Thymus (tissue), 14 donors: ENCODE measurements at places on chromosomes 1 and 21. TPM values are rescaled to one million over a fixed set of nuclear protein-coding genes. Genes with fewer than 3 reads are reported as not detected.

Gene KCNA3
- polyA plus RNA-seq = 4.6 TPM

Gene FAM163A
- 3.2 TPM for polyA plus RNA-seq

Gene SDC3
- polyA plus RNA-seq = 15.3 TPM

Gene C1orf87
- polyA plus RNA-seq = 0.11 TPM

Gene PLEKHN1
- 1.7 TPM for polyA plus RNA-seq

Gene GJA5
- 4.0 TPM for polyA plus RNA-seq

Gene PRRX1
- polyA plus RNA-seq = 18.3 TPM

DNA sequence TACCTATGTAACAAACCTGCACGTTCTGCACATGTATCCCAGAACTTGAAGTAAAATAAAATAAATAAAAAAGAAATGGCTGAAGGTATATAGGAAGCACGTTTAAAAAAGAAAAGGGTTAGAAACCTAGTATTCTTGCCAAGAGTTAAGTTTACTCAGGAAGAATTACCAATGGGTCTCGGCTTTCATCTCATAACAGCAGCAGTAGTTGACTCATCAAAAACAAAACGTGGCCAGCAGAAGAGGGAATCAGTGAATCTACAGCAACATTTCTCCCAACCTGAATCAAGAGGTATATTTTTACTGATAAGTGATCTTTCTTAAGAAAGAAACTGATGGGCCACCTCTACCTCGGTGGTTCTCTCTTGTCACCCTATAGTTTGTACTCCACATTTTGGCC is 340.3 kb downstream of the BRINP2 start:
- DNase-seq = no peak

- no peak for DNase-seq
Measured at GRCh38 chr1:44801491-44802305, 1.5 kb downstream of the PLK3 start.

DNA sequence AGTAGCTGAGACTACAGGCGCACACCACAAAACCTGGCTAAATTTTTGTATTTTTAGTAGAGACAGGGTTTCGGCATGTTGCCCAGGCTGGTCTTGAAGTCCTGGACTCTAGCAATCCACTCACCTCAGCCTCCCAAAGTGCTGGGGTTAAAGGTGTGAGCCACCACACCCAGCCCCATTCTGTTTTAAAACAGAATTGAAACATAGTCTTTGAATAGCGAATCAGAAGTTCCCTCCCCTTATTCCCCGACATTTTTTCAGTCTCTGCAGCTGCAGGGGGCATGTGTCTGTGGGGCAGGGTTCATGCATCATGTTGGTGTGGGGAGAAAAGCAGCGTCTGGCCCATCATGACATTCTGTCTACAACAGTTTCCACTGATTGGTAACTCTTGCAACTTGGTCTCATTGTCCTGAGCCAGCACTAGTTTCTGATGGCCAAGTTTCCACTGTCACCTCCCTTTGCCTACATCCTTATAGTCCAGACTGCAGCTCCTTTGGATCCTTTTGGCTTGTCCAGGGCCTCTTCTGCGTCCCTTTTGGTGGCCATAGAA is 15.6 kb upstream of the HHAT start:
- no peak for DNase-seq

- DNase-seq = no peak
Measured at GRCh38 chr21:29187944-29188343, 57.5 kb downstream of the MAP3K7CL start.

DNA sequence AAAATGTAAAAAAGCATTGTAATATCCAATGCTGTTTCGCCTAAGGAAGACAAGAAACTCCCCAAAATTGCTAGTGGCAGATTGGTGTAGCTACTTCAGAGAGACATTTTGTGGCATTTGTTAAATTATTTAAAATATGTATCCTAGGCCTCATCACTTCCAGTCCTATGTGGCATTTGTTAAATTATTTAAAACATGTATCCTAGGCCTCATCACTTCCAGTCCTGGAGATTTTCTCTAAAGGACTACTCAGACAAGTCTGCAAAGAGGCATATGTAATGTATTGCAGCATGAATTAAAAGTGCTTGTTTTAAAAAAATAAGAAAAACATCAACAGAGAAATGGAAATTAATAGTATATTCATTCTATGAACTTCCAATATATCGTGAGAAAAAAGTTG is 95.6 kb upstream of the KCTD3 start:
- DNase-seq = no peak

DNA sequence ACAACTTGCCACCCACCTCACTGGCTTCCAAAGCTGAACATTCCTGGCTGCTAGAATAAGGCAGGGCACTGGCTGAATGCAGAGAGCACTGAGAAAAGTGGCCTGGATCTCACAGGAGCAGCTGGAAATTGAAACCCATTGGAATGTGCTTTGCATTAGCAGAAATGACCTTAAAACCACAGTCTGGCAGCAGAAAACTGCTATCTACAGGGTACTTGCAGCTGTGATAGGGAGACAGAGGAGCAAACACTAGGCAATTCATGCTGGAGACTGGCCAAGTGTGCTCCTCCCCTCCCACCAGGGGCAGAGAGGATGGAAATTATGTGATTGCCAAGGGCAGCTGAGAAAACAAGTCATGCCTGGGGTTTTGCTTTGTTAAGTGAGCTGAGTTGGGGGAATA is 47.2 kb downstream of the HSD3B1 start:
- no peak for DNase-seq

DNA sequence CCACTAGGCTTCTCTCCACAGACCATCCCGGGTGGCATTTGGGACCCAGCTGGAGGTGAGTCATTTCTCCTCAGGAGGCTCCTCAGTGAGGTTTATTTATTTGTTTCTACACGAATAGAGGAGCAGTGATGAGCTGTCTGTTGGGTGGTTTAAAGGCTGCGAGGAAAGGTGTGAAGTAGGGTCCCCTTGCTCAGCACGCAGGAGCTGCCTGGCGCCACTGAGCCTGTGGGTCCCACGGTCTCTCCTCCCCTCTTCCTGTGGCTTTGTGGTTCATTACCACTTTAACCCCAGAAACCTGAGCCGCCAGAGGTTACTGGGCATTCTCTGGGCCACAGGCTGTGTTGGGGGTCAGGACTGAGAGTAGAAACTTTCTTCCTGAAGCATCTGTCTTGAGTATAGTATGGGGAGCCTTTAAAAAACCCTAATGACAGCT is 39.9 kb downstream of the IL6R start:
- DNase-seq = no peak

- no peak for DNase-seq
Measured at GRCh38 chr1:164756741-164757140, 197.8 kb downstream of the PBX1 start.

DNA sequence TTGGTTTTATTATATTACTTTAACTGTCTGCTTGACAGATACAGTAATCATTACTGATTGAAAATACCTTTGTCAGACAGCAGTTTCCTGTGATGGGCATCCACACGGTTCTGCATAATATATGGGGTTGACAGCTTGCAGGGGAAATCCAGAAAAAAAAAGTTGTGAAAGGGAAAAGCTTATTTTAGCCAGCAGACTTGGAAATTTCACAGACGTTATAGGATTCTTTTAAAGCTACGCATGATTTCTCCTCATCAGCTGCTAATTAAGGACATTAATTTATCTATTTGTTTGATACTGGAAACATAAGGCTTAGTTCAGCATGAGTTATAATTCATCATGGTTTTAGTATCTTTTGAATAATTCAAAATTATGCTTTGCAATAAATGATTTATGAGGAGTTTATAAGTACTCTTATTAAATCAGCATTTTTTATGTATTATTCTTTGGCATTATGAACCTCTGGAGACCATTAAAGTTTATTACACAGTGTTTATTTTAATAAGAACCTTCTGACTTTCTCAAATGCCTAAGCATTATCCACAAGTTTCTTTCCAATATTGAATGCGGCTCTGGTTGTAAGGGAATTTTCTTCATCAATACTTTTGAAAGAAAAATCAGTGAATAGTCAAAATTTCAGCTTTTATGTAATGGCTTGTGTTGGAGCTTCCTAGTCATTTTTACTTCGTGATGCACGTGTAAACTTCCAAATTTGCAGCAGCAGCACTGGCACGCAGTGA is 235.3 kb upstream of the KCNK2 start:
- DNase-seq = no peak

DNA sequence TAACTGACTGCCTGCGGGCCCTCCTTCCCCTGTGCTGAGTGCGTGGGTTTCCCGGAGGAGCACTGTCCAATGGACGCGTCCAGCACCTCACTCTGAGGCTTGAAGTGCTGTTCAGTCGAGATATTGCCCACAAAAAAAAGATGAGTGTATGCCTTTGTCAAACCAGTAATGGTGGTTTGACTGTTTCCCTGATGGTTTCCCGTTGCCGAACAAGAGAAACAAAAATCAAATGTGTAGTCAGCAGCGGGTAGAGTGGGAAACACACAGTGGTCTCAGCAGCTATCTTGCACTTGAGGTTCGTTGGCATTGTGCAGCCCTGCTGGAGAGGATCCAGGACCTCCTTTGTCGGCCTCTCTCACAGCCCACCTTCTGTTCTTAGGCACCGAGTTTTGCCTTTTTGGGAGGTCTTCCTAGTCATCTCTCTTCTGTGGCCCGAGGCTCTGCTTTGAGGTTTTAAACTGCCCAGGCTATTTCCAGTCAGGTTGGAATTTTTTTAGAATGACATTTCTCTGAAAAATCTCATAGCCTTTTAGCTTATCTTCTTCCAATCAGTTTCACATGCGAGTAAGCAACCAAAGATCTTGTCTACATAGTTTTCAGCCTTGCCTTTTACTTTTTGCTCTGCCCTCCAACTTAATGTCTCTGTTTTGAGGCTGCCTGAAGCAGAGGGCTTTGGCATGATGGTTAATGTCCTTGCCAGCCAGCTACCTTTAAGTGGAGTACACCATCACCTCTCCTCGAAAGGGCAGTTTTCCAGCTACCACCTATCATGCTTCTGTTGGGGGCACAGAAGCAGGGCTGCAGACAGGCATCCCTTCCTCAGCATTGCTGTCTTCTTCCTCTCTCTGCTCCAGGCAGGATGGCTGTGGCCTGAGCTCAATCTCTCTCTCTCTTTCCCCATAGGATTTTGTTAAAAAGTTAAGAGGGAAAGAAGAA is 132.3 kb downstream of the URB2 start:
- no peak for DNase-seq

GRCh38 chr1:107643766-107644165 is 321.2 kb downstream of the VAV3 start:
- no peak for DNase-seq

DNA sequence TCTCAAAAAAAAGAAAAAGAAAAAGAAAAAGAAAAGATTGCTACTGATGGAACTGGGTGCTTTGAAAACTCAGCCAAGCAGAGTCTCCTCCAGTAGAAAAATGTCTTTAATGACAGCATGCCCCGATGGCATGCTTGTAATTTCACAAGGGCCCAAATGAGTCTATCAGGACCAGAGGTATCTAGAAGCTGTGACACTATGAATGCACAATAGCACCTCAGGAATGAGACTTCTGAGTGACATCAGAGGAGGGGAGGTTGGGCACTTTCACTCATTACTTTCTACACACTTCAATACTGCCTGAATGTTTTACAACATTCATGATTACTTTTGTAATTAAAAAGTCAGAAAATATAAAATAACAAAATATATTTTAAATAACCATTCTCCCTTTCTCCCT is 15.1 kb upstream of the CD58 start:
- no peak for DNase-seq
